ENCODE measurements at places on chromosomes 4 and X.

- DNase-seq = peak; percentile 2
Measured at GRCh38 chrX:123731987-123732669, 724 bp downstream of the THOC2 start.

- no peak for DNase-seq
Measured at GRCh38 chr4:24594887-24595286, 10.5 kb upstream of the DHX15 start.

GRCh38 chr4:64781737-64782326 lies 372.6 kb upstream of the TECRL start:
- DNase-seq = no peak

DNA sequence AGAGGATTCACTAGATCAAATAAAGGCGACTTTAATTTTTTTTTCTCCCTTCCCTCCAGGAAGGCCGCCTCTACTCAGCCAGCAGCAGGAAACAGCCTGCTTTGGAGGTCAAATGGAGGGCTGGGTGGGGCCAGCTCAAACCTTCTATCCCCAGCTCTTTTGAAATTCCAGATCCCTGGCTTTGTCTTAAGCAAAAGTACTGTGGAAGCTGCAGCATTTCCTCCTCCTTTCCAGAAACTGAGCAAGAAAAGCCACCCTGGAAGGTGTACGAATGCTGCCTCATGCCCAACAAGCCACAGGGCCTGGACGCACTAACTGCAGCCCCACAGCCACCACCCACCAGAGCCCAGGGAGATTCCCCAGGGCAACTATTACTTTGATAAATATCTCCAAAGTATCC lies 55.1 kb upstream of the ZCCHC13 start:
- DNase-seq = no peak

GRCh38 chrX:42664680-42665079 lies 113.3 kb downstream of the PPP1R2C start:
- DNase-seq = no peak

GRCh38 chr4:118954246-118954645 lies 65.6 kb downstream of the SYNPO2 start:
- DNase-seq = no peak

DNA sequence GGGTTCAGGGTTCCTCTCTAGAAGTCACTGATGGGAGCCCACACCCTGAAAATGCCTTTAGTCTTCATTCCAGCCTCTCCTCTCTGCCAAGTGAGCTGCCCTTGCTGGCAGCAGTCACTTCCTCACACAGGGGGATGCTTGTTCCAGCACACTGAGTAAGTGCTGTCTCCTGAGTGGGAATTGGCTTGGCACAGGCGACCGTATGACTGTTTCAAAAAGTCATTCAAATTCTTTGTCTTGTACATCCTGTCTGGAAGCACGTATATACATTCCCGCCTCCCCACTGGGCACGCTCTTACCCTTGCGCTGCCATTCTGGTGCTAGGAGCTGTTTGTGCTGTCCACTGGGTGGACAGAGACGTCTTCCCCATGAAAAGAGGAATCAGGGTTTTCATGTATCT lies 40.2 kb upstream of the CD99 start:
- DNase-seq = no peak

DNA sequence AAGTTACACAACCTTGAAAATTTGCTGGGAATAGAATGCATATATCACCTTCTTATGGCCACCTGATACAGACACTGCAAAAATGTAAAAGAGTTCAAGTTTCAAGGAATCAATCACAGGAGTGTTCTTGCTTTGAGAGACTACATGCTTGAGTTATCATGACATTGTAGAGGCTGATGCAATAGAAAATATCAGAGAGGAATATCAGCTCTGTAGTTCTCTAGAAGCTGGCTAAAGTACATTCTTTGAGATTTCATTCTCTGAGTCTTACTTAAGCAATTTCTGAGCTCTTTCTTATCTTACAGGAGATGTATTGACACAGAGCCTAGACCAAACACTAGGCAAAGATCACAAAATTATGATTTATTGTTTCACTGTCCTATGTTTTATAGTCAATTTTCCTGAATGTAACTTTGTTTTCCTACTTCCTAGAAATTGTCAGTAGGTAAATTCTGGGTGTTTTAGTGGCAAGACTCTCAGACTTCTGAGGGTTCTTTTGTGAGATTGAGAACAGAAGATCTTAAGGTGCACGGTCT lies 152.1 kb upstream of the HPGD start:
- no peak for DNase-seq

GRCh38 chr4:6668391-6668790 lies 25.3 kb upstream of the S100P start:
- DNase-seq = no peak

- DNase-seq = no peak
Measured at GRCh38 chr4:146592019-146592418, 46.7 kb upstream of the POU4F2 start.

DNA sequence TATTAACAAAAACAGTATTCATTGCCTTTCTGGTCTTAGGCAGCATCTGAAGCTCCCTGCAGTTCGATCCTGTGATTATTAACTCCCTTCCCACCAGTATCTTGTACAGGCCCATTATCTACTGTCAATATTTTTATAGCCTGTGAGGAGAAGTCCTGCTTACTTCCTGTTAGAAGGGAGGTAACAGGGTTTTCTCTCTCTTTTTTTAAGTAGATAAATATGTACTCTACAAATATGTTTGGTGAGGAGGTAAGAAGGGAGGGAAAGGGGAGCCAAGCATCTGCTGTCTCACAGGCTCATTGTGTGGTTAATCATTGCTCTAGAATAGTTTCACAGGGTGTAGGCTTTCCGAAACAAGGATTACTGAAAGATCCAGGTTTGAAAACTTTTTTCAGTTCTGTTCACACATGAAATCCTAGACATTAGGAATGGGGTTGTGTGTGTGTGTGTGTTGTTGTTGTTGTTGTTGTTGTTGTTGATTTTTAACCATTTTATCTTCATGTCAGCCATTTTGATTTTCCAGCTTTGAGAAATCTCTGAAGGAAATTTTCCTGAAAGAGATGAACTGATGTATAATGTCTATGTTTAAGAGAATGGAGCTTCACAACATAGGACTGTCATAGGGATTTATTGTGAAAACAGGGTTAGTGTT lies 14.2 kb downstream of the ATOH1 start:
- DNase-seq = no peak

DNA sequence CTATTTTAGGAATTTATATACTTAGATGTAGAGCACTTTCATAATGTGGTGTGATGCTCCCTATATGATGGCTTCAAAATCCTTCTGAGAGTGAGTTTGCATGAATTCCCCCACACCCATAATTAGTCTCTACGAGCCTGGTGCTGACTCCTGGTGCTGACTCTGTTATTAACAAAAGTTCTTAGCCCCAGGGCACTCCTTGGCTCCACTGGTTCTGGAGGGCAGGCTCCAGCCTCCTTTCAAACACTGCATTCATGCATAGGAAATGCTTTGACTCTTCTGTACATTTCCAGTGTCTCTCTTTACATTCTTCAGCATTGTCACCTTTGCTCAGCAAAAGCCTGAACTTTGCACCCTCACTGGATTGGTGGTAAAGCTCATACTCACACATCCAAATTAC lies 64.0 kb downstream of the LNX1 start:
- DNase-seq = no peak

DNA sequence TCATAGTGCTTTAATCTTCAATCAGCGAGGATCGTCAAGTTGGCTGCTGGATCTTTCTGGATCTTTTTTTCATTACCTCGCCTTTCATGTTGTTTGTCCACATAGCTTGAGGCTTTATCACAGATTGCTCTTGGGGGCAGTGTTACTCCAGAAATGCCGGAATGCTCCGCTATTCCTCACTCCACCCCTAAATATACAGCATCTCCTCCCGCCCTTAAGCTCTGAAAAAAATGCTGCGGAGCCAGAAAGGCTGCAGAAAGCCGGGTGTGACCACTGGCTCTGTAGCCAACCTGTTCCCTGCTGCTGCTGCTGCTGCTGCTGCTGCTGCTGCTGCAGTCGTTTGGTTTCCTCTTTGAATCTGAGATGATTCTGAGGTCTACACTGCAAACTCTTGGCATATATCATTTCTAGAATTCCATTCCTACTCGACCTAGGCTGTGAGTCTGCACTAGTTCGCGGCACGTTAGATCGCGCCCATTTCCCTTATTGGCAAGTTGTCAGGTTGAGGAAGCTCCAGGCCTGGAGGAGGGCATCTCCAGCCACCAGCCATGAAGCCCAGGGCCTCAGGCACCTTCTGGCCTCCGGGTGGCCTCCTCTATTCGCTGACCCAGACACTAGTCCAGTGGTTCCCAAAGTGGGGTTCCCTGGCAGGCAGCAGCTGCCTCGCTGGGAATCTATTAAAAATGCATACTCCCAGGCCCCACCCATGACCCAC lies 34.2 kb downstream of the WDR13 start:
- peak; percentile 29 for DNase-seq

DNA sequence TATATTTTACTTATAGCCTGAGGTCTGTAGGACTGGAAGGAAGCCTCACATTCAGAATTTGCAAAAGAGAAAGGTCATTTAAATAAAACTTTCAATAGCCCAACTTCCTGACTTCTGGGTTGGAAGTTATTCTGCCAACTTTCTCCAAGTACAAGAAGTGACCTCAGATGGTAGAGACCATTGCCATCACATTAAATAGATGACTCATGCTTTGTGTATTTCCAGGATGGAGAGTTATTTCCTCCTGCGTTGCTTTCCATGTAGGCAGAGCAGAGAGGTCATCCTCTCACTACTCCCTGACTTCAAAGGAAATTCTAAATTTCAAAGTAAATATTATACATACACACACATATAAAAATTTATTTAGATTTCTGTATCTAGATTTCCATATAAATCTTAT lies 73.0 kb upstream of the NR3C2 start:
- no peak for DNase-seq

DNA sequence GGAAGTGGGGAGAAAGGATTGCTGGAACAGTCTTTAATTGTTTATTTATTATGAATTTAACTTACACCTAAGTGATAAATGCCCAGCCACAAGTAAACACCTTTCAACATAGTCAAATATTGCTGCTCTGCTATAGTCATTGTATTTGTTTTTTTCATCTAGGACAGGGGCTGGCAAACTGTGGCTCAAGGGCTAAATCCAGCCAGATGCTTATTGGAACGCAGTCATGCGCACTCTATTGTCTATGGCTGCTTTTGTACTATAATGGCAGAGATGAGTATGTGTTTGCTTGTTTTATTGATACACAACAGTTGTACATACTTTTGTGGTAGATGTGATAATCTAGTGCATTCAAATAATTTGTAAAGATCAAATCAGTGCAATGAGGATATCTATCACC lies 95.3 kb downstream of the ZAR1 start:
- DNase-seq = no peak

GRCh38 chrX:136687457-136687856 lies 39.5 kb downstream of the CD40LG start:
- DNase-seq = no peak
